ENCODE measurements at places on chromosomes 1 and 21.

- DNase-seq = no peak
Measured at GRCh38 chr1:168420177-168420576, 123.6 kb downstream of the XCL2 start.

GRCh38 chr1:9302745-9303524 lies 10.2 kb downstream of the SPSB1 start:
- DNase-seq = no peak

GRCh38 chr1:61162520-61163258 lies 80.3 kb downstream of the NFIA start:
- no peak for DNase-seq

DNA sequence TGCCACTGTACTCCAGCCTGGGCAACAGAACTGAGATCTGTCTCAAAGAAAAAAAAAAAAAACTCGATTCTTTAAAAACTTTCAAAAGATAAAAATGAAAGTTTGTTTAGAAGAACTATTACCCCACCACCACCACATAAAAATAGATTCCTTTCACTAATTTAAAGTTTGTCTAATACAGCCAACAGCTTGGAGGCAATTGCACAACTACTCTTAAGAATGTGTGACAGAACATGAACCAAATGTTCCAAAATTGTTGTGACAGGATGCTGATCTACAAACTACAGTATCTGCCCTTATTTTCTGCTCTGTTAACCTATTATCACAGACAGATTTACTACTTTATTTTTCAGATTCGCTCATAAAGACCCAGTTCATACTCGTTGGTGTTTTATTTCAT lies 5.5 kb upstream of the TGFBR3 start:
- DNase-seq = no peak

- DNase-seq = no peak
Measured at GRCh38 chr1:208069317-208069716, 158.4 kb upstream of the CD34 start.

DNA sequence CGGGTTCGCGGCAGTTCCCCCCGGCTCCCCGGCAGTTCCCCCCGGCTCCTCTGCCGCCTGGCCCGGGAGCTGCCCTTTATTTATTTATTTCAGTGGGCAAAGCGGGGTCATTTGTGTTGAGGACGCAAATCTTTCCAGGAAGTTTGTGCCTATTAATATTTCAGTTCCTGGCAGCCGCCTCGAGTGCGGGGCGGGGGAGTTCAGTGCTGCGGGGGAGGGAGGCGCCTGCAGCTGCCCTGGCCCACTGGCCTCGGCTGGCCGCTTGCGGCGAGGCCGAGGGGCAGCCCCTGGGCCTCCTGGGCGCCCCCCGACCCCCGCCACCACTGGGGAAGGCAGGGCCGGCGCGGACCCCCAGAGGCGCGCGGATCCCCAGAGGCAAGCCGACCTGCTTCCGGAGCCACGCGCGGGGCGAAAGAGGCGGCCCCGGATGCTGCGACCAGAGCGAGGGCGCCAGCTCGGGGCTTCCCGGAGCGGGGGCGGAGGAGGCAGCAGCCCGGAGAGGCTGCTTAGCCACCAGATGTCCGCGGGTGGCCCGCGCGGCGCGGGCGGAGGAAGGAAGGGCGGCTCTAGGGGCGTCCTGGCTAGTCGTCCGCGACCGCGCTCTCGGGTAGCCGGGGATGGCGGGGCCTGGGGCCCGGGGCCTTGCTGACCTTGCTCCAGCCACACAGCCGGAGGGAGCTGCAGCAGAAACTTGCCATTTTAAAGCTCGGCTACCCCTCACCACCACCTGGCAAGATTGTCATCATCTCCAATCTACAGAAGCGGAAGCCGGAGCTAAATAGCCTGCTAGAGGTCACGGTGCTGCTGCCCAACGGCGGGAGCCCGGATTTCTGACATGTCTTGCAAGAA lies 48.0 kb downstream of the H3-3A start:
- DNase-seq = no peak

Data from mesenteric fat pad (tissue), 1 donor.